ENCODE measurements at places on chromosomes 4 and X.

- DNase-seq, result no peak
Measured at GRCh38 chr4:80240976-80241375, 25.5 kb upstream of the FGF5 start.

DNA sequence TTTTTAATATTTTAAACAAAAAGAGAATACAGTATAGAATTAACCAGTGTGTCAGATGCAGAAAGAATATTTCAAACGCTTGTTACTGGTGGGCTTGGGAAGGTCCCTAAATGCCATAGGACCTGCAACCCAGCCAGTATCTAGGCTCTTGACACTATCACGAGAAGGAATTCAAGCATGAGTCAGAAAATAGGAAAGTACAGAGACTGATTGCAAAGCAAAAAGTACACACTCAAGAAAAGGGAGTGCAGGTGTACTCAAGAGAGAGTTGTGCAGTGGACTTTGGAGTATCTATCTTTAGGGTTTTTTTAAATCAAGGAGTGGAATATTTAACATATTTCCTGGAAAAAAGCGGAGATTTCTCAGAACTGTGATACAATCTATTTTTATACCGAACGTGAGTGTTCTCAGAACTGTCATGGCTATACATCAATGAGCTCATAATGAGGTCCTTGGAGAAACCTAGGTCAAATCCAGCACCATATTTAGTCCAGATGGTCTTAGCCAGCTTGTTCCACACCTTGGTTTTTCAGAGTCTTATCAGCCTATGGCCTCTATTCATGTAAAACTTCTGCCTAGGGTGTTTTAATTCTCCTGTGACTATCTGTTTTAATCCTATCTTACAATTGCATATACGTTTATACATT lies 291.8 kb upstream of the FAT4 start:
- no peak for DNase-seq

- DNase-seq, result no peak
Measured at GRCh38 chr4:35884714-35885480, 359.4 kb downstream of the ARAP2 start.

GRCh38 chr4:162510115-162510514 lies 346.3 kb upstream of the FSTL5 start:
- DNase-seq, result no peak

DNA sequence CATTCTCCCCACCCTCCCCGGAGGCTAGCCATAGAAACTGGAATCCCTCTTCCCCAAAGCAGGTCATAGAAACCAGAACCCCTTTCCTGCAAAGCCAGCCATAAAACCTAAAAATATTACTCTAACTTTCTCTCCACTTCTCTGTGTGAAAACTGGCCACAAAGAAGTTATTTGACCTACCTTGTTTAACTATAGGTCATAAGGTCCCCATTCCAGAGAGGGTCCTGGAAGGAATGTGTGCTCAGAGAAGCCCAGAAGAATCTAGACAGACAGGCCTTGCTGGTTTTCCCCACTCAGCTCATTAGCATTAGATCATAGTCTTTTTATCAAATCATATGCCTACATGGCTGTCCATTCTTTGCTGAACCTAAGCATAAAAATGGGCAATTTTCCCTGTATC lies 52.8 kb upstream of the TEX13A start:
- DNase-seq, result no peak

GRCh38 chr4:114386637-114387233 lies 211.9 kb upstream of the UGT8 start:
- DNase-seq, result no peak

DNA sequence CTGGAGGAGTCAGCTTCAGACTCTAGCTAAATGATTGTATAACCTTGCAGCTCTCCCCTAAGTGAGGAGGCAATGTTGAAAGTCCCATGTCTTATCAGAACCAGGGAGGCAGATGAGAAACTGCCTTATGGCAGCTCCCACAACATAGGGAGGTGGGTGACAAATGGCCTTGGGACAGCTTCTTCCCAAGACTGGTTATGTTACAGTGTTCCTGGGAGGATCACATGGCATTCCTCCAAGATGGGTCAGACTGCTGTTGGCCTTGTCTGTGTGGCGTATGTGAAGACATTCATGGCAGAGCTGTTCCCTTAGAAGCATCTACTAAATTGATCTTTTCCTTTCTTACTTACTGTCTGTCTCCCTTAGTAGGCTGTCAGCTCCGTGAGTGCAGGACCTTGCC lies 42.0 kb downstream of the HPRT1 start:
- no peak for DNase-seq

- no peak for DNase-seq
Measured at GRCh38 chr4:4271912-4272311, 18.0 kb downstream of the LYAR start.

DNA sequence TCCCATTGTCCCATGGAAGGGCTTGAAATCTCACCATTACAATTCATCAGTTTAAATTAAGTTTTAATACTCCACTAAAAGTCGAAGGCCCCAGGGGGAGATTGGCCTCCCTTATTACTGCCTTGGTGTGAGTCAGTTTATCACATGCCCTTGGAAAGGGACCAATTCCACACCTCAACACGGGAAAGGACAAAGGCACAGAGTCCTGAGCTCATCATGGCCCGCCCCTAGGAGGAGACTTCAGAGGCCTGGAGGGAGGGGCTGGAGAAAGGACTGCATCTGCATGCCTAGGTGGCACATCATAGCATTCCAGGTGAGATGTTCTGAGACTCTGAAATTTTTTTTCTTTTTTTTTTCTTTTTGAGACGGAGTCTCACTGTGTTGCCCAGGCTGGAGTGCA lies 2.8 kb upstream of the SEL1L3 start:
- DNase-seq, result no peak

DNA sequence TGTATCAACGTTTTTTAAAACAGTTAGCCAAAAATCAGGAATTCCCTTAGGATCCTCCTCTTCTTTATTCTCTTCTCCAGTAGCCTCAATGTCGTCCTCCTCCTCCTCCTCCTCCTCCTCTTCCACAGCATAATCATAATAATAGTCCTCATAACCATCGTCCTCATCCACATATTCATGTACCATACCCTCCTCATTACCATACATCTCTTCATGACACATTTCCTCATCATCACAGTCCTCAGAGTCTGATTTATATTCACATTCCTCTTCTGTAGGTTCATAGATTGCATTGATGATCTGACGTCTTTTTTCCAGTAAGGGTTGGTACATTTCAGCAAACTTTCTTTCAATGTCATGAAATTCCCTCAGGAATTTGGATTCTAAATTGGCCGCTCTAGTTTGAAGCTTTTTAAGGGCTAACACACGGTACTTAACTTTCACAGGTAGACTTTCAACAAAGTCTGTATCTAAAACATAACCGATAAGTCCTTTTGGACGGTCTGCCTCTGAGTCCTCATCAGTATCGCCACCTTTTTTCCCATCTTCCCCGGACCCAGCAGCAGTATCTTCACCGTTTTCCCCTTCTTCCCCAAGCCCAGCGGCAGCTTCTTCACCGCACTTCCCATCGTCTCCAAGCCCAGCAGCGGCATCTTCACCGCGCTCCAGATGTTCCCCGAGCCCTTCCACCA lies 771 bp downstream of the NAP1L2 start:
- DNase-seq, result no peak
